Activated CD8-positive, alpha-beta memory T cell treated with anti-CD3 and anti-CD28 coated beads for 1 hour (primary cell): ENCODE measurements at places on chromosomes 3 and 15.

GRCh38 chr3:146834917-146835316 lies 229.8 kb upstream of the PLSCR5 start:
- DNase-seq = no peak

- no peak for DNase-seq
These were observed 22.9 kb upstream of the TNFSF10 start for GRCh38 chr3:172546105-172546504.

- DNase-seq = no peak
These were observed 7.9 kb upstream of the UBXN7 start for GRCh38 chr3:196440041-196440537.

GRCh38 chr3:188706599-188706998 lies 465.2 kb upstream of the TPRG1 start:
- DNase-seq = no peak

- no peak for DNase-seq
These were observed 6.0 kb downstream of the TM4SF19 start for GRCh38 chr3:196332168-196332567.

DNA sequence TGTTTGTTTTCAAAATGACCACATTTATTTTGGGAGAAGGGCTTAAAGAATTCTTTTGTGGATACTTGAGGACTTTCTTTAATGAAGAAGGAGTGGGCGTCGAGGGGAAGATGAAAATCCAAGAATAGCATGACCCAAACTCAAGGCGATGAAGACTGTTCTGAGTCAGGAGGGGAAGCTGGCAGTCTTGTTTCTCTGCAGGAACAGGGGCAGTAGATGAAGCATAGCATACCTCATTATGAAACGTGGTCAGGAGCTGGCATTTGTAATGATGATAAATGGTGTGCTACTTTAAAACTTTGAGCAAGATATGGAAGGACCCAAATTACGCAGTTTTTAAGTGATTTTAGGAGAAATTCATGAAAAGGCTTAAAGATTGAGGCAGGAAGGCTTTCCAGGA lies 549.0 kb downstream of the IGSF11 start:
- DNase-seq = no peak

DNA sequence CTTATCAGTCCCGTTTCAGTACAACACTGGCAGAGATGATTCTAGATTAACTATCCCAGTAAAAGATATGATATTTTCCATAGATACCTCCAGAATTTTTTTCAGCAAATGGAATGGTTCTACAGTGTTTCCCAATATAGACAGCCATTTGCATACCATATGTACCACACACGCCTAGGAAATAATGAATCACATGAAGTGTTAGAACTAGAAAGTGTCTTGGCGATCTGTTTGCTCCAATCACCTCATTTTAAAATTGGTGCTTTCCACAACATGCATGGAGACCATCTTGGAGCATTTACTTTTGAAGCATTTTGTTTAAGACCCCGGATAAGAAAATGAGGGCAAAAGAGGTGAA lies 2.0 kb downstream of the C2CD4A start:
- DNase-seq = no peak

DNA sequence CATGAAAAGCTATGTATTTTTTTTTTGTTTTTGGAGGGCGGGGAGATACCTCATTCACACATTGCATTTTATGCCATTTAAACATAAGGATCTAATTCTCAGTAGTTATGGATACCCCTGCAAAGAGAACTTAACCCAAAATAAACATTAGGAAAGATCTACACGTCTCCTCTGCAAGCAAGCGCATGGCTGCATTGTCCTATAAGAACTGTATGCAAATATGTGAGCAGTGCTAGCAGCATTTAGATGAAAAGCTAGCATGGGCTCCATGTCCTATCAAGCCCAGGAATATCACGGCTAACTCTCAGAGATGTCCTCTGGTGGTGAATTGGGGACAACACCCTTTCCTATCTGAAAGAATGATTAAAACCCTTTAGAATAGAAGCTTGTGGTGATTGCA lies 292.8 kb downstream of the MEX3B start:
- DNase-seq = no peak

DNA sequence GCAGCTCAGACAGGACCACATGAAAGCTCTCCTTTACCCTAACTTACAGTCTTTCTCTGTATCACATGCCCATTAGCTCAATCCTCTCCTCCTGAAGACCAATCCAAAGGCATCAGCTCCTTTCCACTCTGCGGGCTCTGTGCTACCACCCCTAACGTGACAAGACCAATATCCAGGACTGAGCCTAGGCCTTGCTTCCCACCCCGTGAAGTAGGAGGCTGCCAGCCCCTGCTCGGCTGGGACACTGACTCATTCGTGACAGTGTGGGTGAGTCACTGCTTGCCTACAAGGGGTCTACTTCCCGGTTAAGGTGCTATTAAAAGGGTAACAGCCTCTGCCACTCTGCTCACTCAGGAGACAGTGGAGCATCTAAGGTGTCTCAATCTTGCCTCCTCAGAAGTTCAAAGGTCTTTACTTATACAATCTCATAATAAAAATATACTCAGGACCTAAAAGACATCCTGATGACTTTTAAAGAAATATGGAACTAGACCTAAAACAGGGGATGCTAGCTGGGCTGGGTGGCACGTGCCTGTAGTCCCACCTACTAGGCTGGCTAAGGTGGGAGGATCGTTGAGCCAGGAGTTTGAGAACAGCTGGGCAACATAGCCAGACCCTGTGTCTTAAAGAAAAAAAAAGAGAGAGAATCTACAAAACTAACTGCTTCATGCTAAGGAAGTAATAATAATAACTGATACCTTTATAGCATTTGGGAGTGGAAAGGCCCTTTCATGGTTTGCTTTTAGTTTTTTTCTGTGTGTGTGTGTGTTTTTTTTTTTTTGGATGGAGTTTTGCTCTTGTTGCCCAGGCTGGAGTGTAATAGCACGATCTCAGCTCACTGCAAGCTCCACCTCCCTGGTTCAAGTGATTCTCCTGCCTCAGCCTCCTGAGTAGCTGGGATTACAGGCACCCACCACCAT lies 55.0 kb downstream of the TMEM44 start:
- no peak for DNase-seq

DNA sequence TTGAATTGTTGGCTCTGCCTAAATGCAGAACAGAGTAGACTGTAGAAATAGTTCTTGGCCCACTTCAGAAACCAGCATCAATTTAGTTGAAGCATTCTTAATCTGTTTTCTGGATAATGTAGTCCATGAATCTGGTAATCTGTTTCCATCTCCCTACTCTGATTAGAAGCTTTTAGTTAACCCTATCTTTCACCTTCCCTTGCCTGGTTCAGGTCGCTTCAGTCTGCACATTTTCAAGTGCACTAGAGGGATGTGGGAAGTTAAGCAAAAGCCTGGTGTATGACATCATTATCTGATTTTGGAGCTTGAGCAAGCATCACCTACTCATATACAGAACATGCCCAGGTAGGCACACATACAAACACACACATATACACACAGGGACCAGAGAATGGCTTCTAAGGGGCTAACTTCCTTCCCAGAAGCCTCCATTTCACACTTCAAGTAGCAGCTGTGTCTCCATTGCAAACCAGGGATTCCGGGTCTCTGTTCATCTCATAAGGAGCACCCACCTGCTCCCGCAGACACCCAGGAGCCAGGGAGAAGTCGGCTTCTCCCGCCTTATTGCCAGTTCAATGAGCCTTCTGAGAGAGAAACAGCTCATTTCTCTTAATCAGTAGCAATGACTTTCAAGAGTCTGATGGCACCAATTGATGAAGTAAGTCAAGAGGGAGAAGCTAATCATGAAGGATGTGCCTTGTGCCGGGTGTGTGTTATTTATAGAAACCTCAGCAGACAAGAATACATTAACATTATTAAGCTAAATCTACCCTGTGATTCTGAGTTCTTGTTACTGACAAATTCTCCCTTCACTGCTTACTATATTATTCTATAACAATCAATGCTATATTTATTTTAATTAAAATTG lies 347.9 kb upstream of the STAC start:
- DNase-seq = no peak

- no peak for DNase-seq
These were observed 333.3 kb downstream of the GRM7 start for GRCh38 chr3:7194071-7194835.

DNA sequence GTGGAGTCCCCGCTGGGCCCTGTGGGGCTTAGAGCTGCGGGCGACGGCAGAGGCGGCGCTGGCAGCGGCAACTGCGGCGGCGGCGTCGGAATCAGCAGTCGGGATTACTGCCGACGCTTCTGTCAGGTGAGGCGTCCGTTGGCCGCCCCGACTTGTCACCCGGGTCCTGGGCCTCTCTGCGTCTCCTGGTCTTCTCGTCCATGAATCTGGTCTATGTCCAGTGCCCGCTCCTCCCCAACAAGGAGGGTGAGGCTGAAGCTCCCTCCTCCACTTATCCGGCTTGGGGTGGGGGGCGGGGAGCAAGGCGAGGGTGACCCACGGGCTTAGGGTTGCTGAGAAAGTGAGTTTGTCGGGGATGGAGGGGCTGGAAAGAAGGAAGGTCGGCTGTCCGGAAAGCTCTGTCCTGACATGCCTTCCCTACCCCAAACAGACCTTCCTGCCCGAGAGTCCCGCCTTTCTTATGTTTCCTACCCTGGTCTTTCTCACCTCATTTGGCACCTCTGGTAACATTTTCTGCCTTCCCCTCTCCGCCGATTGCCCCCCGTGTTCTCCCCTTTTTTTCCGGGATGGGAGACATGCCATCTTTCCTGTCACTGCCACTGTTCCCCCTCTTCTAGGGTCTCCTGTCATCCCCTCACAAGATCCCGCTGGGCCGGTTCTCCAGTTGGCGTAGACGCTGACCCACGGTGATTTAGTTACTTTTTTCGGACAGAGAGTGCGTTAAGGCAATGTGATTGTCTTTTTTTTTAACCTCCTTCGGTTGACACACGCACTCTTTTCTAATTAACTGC lies 520 bp downstream of the ZNF654 start:
- DNase-seq = no peak

DNA sequence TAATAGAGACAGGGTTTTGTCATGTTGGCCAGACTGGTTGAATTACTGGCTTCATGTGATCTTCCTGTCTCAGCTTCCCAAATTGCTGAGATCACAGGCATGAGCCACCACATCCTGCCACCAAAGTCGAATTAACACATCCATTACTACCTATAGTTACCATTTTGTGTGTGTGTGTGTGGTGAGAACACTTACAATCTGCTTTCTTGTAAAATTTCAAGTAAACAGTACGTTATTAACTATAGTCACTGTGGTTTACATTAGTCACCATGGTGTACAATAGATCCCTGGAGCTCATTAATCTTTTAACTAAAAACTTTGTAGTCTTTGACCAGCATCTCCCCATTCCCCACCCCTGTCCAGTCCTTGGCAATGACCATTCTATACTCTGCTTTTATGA lies 270.0 kb downstream of the NAALADL2 start:
- DNase-seq = no peak

GRCh38 chr3:158095814-158096704 lies 10.2 kb downstream of the SHOX2 start:
- DNase-seq = no peak

DNA sequence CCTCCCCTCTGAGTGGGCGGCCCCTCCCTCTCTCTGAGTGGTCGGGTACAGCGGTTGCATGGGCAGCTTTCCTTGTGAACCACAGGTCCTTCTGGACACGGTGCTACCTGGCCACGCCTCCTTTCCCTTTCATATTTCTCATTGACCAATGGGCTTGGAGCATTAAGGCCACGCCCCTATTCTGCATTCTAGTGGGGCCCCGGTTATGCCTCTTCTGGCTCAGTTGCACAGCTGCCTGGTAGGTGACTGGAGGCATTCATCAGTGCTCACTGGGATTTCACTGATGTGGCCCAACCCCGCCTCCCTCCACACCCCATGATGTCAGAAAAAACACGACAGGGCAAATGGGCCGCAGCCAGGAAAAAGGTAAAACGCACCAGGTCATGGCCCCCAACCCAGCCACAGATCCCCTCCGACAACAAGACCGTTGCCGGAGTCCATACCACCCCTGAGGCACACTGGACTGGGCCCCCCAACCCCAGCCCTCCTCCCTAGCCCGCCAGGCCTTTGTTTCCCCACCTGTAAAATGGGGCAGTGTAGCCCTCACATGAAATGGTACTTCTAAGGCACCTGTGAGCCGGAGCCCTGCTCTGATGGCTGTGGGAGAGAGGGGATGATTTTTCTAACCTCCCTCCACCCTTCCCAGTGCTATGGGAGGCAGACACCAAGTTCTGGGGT lies 26.3 kb downstream of the NGRN start:
- no peak for DNase-seq

GRCh38 chr15:60000113-60000823 lies 3.8 kb upstream of the FOXB1 start:
- no peak for DNase-seq

DNA sequence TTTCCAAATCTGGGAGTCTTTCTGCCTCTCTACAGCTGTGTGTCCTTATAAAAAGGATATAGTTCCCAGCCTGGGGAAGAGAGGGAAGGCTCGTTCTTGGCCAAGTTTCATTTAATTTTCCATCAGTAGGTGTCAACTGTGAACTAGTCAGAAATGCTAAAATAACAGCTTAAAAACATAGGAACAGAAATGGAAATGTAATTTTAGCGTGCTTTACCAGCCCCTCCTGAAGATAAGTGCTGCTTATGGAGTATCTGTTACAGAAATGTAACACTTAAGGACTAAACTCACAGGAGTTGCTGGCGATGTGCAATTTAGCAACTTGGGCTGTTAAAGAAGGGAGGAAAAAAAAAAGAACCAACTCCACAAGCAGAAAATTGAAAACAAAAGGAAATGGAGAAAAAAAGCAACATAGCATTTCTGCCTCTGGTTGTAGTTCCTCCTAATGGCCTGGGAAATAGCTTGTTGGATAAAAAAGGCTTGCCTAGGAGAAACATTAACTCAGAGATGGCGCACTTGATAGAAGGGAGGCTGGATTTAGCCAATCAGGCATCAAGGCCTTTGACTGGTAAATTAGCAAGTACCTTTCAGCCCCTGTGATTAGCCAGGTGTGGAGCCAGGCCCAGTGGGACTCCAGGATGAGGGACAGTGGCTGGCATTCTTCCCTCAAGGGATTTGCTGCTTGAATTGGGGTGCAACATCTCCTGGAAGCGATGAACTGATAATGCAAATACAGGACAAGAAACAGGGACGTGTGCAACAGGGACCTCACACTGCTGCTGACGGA lies 84.3 kb downstream of the RPLP1 start:
- DNase-seq = no peak

DNA sequence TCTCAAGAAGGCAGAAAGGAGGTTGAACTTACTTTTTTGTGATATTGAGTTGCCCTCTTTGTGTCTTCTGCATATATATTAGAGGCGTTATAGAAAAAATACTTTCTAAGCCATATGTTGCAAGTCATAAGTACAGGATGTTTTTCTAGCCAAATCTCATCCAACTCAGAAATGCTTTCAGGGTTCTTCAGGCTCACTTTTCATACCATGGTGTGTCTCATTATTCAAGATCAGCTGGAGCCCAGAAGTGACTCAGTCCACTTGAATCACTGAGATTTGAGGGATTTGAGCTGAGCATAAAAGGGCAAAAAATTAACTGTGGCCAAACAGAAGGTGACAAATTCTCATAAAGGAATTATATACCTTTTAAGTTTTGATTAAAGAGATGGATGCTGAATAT lies 157.3 kb downstream of the WNT5A start:
- DNase-seq = no peak

- no peak for DNase-seq
These were observed 594 bp downstream of the CRELD1 start for GRCh38 chr3:9934235-9934621.

GRCh38 chr3:164479978-164480377 lies 598.3 kb downstream of the SI start:
- no peak for DNase-seq

- no peak for DNase-seq
These were observed 424.6 kb downstream of the SHQ1 start for GRCh38 chr3:72423643-72424042.
